Peyer's patch (tissue), 4 donors: ENCODE measurements at places on chromosomes 3 and 15.

GRCh38 chr3:184450547-184450946, 70.7 kb downstream of the CHRD start:
- no peak for DNase-seq

DNA sequence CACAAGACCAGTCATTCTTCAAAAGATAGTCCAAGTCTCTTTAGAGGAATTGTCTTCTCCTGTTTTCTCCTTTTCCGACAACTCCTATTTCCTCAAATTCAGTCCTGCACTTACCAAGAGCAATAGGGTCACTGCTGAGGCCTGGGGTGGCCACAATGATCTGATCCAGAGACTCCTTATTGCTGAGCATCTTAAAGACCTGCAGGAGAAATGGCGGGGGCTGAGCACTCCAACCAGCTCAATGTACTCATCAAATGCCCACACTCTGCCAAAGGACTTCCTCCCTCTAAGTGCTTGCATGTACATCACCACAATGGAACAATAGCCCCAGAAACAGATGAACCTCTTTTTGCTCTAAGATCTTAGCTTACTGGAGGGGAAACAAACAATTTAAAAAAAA, 9.6 kb downstream of the UBL7 start:
- no peak for DNase-seq

- DNase-seq, result no peak
These were observed 4.6 kb upstream of the RPL14 start for GRCh38 chr3:40452562-40452875.

GRCh38 chr3:66344848-66345578, 124.2 kb downstream of the SLC25A26 start:
- no peak for DNase-seq

DNA sequence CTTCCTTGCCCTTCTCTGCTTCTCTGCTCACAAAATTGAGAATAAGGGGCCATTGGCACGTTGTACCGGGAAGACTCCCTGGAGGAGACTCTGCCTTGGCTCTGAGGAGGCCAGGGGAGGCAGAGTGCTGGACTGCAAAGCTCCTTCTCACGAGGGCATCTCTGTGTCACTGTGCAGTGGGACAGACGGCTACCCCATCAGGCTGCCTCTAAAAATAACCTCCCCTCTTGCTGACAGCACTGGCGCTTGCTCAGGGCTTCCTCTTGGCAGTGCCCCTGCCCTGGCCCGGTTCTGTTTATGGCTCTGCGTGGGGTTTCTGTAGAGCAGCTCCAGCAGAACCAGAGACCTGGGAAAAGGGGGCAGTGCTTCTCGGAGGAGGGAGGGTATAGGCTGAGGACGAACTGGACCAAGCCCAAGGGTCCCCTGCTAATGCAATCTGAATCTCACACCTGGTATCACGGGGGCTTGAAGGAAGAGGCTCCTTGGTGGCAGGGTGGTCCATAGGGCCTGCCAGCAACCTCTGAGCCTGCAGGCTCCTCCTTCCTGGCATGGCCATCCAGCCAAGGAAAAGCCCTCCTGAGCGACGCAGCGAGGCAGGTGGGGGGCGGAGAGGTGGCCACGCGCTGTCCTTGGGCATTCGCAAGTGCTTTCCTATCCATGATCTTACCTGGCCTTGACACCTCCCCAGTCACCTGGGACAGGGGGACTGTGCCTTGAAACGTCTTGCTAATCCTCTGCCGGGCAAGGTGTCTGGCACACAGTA, 63.3 kb upstream of the TLE3 start:
- no peak for DNase-seq

DNA sequence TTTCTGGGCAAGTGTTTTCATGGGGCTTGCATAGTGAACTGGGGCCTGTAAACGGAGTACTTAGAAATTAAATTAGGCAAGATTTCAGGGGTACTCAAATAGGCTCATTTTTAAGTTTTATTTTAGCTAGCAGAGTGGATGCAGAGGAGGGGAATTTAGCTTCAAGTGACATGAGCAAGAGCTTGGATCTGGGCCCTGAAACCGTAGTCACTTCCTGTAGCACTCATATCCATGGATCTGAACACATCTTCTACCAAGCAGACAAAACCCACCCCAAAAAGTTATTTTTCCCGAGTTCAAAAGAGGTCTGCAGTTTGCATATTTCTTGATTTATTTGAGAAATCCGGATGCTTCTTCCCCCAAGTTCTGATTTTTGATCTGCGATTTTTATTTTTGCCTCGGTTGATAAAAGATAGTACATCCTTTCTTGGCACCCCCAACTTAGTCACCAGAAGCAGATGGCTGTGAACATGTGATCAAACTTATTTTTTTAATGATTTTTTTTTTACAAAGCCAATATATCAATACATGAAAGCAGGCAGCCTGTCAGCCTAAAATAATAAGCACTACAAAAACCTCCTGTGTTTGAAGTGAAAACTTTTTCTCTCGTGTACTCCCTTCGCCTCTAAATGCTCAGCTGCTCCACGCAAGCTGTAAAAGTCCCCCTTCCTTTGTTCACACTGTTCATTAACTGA, 36.6 kb upstream of the STT3B start:
- DNase-seq, result no peak

DNA sequence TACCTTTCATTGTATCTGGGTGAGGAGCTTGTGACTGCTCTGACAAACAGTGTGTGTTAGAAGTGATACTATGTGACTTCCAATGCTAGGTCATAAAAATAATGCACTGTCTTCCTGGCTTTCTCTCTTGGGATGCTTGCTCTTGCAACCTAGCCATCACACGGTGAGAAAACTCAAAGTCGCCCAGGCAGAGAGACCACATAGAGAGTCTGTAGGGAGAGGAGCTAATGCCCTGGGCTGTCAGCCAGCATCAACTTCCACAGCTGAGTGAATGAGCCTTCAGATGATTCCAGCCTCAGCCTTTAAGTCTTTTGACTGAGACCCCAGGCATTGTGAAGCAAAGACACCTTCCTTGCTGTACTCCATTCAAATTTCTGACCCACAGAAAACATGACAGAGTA, 220.6 kb upstream of the SGO1 start:
- no peak for DNase-seq

DNA sequence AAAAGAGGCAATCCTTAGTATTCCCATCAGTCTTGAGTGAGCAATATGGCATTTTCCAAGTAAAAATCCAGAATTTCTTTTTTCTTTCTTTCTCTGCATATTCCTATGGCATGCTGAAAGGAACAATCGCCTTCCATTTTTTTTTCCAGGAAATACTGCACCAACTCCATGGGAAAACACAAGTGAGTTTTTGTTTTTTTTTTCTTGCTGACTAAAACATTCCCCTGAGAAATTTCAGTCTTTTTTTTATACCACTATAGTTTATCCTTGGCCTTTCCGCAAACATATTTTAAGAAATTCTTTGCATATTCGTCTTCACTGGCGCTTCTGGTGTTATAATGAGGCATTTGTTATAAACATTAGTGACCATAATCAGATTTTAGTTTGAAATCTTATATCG, 429.6 kb upstream of the MDFIC2 start:
- no peak for DNase-seq

DNA sequence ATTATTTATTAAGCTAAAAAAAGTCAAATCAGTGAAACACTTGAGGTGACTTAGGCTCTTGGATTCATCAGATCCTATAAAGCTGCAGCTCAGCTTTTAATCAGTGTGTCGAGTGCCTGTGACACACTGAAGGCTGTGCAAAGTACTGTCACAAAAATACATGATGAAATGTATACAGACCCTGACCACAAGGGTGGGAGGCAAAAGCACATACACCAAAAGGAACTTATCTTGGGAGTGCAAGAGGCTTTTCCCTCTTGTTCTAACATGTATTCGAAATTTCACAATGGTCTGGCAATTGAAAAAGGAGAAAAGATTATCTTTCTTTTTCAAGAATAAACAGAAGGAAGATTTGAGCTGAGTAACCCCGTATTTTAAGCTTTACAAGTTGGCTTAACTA, 35.9 kb downstream of the VGLL4 start:
- no peak for DNase-seq

DNA sequence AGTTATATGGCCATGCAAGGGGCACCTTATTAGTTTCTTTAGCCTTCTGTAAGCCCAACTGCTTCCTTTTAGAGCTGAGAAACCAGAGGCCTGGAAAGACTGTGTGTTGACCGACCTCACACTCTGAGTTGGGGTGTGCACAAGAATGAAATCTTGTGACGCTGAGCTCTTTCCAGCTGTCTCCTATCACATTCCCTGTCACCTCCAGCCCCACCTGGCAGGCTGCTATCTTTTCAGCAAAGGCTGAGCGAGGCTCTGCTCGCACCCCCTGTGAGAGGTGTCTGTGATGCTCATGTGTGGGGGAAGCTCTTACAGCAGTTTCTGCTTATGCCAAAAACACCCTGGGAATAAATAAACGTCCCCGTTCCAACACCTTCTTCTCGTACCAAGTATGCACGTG, 27.0 kb upstream of the LPP start:
- no peak for DNase-seq

DNA sequence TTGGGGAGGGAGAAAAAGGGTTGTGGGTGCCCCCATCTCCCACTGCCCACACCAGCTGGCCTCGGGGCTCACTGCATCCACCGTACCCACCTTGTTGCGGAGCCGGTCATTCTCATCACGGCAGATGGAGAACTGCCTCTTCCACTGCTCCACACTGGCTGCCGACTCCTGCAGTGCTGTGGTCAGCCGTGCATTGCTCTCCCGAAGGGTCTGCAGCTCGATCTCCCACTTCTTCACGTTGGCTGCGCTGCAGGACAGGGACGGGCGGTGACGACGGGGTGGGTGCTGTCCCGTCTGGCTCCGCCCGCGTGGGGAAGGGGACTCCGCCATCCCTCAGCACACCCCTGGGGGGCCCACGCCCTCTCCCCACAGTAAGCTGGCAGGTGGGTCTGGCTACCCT, 45.1 kb downstream of the WHAMM start:
- DNase-seq, result no peak

DNA sequence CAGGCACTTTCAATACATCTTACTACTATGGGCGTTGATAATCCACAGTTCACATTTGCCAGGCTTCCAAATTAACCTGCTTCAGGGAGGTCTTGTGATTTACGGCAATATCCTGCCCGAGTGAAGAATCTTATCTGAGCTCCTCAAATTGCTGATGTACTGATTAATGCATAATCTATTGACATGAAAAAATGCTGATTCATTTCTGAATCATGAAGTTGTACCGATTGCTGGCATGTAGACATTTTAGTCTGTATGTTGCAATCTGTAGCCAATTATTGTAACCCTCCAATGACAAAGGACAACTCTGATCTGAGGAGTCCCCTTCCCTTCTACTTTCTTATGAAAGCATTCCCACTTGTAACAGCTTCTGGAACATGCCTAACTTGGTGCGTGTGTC, 97.2 kb downstream of the SEC22A start:
- no peak for DNase-seq

DNA sequence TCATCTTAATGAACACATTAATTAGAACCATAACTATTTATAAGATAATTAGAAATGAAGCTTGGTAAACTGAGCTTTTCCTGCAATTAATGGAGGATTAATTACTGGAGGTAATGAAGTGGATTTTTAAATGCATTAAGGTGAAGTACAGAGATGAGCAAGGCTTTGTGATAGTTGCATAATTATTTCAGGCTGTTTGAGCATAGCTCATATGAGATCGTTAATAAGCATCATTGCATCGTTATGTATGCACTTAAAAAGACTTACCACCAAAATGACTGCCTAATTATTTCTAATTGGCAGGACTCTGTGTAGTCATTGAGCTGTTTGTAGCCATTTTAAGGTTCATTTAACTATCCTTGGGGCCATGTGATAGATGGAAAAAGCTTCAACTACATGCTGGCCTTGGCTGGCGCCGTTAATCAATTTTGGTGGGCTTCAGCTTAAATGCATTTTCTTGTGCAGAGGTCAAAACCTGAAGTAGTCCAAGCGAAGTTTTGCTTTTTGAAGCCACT, 55.3 kb downstream of the RSRC1 start:
- DNase-seq, result no peak

DNA sequence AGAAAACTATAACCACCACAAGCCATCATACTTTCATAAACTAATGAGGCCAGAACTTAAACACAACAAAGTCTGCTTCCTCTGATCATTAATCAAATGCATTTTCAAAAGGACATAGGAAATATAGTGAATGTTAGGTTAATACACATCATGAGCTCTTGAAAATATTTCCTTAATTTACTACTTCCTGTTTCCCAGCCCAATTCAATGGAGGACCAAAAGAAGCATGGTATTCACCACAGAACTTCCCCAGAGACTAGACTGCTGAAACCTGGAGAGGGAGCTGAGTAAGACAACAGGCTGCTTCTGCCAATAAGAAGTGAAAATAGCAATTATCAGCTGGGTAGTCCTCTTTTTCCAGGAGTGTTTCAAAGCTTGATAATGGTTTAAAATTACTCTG, 250.3 kb downstream of the ULK4 start:
- no peak for DNase-seq

GRCh38 chr15:99131441-99132023, 26.7 kb downstream of the SYNM start:
- no peak for DNase-seq

- DNase-seq, result no peak
These were observed 63.0 kb upstream of the POLG start for GRCh38 chr15:89397653-89398023.

DNA sequence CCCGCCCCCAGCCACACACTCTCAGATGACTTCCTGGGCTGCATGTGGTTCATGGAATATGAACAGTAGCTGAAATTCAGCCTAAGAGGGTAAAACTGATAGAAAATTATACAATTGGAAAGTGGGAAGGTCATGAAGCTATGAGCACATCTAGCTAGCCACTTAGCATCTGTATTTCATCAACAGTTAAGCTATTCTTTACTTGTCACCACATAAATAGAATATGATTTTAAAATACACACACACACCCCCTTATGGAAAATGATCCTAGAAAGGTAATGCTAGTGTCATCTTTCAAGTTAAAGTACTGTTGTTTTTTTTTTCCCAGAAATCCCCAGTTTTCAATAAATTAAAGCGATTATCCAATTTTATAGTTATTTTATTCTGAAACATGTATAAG, 3.6 kb downstream of the MAP4 start:
- no peak for DNase-seq

- DNase-seq, result peak; percentile 71
These were observed 87.2 kb upstream of the TBL1XR1 start for GRCh38 chr3:177284383-177284881.

DNA sequence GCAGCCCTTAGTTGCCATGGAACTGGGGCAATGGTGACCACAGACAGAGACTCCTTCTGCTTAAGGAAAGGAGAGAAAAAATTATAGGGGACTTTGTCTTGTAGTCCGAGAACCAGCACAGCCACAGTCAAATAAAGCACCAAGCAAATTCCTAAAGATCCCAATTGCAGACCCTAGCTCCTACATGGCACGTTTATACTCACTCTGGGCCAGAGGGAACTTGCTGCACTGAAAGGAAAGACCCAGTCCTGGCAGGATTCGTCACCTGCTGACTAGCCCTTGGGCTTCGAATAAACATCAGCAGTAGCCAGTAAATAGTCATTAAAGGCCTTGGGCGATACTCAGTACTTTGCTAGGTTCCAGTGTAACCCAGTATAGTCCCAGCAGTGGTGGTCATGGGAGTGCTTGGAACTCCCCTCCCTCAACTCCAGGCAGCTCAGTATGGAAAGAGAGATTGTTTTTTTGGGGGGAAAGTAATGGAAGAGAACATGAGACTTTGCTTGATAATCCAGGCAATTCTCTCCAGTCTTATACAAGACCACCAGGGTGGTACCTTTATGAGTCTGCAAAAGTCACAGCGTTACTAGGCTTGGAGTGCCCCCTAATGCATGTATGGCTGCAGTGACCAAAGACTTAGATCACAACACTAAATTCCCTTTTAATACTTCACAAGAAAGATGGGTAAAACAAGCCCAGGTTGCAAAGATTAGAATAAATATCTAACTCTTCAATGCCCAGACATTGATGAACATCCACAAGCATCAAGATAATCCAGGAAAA, 66.4 kb upstream of the AGTR1 start:
- DNase-seq, result no peak

GRCh38 chr15:42001236-42001635, 19.6 kb downstream of the PLA2G4E start:
- DNase-seq, result no peak
